ENCODE measurements at places on chromosomes 3 and 15. TPM values are rescaled to one million over a fixed set of nuclear protein-coding genes. Genes with fewer than 3 reads are reported as not detected.
A peak's percentile ranks its signal among the peaks of the same experiment; 100 is the strongest.

GRCh38 chr15:31480356-31481025, 153.9 kb downstream of the KLF13 start:
- DNase-seq = no peak

GRCh38 chr3:155233213-155233612, 60.3 kb downstream of the STRIT1 start:
- peak; percentile 70 for DNase-seq

DNA sequence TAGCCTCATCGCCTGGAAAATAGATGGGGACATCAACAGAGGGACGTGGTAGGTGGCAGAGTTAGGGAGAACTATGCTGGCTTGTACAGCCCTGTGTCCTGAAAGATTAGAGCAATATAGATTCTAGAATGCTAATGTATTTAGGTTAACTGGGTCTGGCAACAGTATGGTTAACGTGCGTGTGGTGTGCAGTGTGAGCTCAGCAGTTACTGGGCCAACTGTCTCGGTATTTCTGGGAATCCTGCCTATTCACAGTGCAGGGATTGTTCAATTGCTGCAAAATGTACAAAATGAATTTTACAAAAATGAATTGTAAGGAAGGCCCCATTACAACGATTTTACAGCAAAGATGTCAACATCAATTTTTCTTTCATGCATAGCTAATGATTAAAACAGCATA, 20.6 kb downstream of the MEIS2 start:
- DNase-seq = peak; percentile 86

PLA2G4E gene
- not detected for polyA plus RNA-seq

- DNase-seq = no peak
These were observed 31.7 kb upstream of the LINGO1 start for GRCh38 chr15:77664428-77664827.

DNA sequence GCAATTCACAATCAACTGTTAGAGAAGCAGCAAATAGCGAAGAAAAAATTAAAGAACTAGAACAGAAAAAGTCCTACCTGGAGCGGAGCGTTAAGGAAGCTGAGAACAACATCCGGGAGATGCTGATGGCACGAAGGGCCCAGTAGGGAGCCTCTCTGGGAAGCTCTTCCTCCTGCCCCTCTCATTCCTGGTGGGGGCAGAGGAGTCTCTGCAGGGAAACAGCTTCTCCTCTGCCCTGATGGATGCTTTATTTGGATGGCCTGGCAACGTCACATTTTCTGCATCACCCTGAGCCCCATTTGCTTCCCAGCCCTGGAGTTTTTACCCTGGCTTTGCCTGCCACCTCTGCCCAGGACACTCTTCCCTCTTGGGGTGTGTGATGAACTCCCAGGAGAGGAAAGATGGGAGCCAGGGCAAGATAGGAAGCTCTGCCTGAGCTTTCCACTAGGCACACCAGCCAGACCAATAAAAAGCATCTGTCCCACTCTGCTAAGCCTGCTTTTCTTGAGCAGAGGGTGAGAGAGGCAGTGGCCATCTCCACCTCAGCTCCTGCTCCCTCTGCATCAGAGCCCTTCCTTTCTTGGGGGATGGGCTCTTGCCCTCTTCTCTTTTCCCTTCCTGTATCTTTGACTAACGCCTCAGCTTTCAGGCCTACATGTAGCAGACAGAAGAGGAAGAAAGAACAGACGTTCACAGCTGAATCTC, 39.4 kb downstream of the PPARG start:
- DNase-seq = no peak

- no peak for DNase-seq
These were observed 378.7 kb downstream of the MCTP2 start for GRCh38 chr15:94610069-94610468.

DNA sequence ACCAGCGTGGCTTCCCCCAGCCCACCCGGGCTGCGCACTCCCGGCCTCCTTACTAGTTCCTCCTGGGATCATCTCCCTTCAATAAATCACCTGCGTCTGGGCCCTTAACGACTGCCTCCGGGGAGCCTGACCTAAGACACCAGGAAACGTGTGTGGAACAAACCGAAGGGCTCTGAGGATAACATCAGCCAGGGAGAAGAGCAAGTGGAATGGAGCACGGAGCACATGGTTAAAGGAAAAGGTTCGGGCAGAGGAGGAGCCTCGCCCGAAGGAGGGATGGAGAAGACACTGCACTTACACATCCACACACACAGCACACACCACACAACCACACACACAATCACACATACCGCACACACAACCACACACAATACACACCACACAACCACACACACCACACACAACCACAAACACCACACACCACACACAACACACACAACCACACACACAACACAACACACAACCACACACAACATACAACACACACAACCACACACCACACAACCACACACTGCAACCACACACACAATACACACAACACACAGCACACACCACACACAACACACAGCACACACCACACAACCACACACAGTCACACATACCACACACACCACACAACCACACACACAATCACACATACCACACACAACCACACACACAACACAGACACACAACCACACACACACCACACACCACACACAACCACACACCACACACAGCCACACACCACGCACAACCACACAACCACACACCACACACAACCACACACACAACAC, 24.7 kb downstream of the CPN2 start:
- DNase-seq = peak; percentile 55

GOLGA8S gene
- polyA plus RNA-seq = 0.03 TPM

GRCh38 chr3:175608356-175608755, 749.2 kb downstream of the NAALADL2 start:
- no peak for DNase-seq

- peak; percentile 55 for DNase-seq
These were observed 41.1 kb upstream of the SEC61A1 start for GRCh38 chr3:128011140-128011539.

GRCh38 chr3:100160521-100160920, 46.2 kb upstream of the FILIP1L start:
- no peak for DNase-seq

DNA sequence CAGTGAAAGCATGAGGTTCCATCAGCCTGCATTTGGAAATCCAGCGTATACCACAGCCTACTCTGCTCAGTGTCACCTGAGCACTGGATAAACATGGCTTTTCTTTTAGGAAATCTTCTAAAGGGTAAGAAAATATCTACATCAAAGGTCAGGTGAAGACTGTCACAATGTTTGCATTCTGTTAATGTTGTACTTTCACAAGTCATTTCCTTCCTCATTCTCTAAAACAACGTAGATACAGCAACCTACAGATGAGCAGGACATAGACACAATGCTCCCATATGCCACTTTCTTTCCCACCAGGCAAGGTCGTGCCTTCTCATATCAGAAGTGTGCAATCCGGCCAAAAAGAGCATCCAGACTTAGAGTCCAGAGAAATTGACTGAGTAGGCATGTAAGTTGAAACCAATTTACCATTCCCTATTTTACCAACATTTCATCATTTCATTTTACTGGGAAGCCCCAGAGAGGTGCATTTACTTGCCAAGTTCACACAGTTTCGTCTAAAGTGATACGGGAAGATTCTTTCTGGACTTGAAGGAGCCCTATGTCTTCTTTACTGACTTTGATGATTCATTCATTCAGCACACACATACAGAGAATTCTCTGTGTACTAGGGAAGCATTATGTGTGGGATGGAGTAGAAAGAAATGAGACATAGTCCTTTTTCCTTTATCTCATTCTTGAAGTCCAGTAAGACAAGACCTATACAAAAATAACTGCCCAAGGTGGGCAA, 30.6 kb upstream of the LPP start:
- DNase-seq = peak; percentile 22

SLC28A2 gene
- not detected for polyA plus RNA-seq

DNA sequence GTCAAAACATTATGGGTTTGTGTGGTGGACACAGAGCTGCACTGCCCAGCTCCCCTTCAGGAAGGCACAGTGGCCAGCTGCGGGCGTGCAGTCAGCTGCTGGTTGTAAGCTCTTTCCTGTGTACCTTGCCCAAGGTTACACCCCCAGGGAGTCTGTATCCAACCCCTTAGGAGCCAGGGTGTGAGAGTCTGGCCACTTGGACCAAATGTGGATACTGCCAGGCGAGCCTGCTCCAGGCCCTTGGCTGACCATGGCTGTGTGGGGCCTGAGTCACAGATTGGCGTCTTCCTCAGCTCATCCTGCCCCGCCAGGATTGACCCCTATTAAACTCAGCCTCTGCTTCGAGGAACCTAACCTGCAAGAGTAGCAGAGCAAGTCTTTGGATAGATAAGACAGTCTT, 56.9 kb downstream of the ABHD5 start:
- no peak for DNase-seq

DNA sequence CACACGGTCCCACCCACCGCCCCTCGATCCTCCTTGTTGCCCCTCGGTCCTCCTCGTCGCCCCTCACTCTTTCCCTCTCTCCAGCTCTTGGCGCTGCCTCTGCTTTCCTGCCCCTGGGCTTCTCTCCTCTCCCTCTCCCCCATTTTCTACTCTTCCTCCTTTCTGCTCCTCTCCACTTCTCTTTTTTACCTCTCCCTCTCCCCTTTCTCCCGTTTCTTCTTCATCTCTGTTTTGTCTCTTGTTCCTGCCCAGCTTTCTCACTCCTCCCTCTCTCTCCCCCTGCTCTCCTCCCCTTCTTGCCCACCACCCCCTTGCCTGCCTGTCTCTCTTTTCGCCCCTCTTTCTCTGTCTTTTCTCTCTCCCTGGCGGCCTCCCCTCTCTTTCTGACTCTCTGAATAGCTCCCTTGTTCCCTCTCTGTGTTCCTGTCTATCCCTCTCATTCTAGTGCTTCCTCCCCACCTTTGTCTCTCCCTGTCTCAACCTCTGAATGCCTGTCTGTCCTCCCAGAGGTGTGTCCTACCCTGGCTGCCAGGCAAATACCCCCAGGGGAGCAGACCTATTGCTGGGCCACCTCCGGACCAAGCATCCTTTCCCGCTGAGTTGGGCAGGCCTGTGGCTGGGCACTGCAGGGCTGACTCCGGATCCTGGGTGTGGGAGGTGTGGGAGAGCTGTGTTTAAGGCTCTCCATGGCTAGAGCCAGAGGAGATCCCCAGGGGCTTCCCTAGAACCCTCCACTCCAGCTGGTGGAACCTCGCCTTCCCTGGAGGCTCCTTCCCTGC, 41.0 kb downstream of the EPHB3 start:
- DNase-seq = no peak

HIGD2B gene
- polyA plus RNA-seq = not detected

CMTM8 gene
- polyA plus RNA-seq = 0.19 TPM

DNA sequence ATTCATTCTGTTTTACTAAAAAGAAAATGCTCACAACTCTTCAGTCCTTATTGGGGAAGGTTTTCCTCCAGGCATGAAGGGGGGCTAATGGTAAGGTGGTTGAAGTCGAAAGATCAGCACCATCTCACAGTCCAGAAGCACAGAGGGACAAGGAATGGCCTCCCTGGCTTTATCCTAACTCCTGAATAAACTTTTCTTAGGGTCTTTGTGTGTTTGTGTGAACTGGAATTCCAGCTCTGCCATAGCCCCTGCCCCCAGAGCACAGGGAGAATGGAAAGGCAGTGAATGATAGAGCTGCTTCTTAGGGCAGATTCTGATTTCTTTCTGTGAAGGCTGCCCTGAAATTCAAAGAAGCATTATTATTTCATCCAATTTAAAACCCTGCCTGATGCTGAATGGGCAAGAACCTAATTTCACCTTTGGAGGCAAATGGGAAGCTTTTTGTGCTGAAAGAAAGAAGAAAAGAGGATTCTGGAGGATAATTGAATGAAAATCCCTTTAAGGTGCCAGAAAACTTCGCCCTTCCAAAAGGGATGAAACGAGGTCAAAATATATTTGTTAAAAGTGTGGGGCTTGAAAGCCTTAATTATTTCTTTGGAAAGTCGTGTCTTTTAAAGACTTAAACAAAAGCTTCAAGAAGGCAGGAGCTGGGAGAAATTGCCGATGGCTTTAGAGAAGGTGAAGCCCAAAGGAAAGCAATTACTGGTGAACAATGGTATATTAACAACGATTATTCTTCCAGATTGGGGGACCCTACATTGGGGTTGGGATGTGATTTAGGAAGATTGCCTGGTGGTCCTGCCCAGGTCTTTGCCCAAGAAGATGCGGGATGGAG, 259.9 kb upstream of the RGMA start:
- DNase-seq = no peak

DNA sequence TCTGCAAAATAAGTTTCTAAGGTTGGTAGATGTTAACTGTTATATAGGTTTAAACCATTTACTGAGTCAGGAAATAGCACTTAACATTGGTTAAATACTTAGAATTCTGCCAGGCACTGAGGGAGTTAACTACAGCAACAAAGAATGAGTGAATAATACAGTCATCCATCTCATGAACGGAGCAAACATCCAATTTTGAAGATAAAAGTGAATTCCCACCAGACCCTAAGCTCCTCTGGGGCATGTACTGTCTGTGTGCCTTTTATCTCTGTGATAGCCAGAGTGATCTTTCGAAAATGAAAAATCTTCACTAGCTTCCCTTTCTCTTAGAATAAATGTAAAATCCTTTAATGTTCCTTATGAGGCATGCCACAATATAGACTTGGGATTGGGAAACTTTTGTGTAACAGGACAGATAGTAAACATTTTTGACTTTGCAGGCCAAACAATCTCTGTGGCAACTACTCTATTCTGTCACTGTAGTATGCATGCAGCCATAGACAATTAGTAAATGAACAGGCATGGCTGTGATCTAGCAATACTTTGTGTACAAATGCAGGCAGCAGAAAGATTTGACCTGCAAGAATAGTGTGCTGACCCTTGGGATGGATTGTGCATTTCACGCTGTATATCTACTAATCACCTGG, 294.5 kb upstream of the LMCD1 start:
- DNase-seq = peak; percentile 5

CCR9 gene
- not detected for polyA plus RNA-seq

DNA sequence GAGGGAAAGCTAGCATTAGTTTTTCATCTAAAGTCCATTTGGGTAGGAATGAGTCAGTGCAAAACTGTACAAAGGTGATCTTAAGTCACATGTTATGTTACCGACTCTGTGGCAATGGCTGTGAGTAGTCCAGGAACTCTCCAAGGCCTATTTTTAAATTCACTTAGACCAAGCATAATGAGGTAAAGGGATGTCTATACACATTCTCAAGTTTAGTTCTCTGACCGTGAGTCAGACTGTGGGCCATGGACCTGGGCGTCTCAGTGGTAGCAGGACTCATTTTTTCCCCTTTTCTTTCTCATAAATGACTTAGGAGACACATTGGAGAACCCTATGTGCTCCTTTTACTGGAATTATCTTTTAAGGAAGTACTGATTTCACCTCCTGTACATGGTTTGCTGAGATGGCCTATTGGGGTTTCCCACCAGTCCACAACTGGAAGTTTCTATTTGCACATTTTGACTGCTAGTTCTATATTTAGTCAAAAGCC, 488.7 kb upstream of the TPRG1 start:
- DNase-seq = peak; percentile 96

MORC1 gene
- not detected for polyA plus RNA-seq

ZNF620 gene
- 0.51 TPM for polyA plus RNA-seq

MEX3B gene
- polyA plus RNA-seq = 2.6 TPM

PTPRG gene
- 31.7 TPM for polyA plus RNA-seq

ARHGEF26 gene
- polyA plus RNA-seq = 2.5 TPM

MOBP gene
- polyA plus RNA-seq = not detected

STXBP5L gene
- polyA plus RNA-seq = not detected

DNA sequence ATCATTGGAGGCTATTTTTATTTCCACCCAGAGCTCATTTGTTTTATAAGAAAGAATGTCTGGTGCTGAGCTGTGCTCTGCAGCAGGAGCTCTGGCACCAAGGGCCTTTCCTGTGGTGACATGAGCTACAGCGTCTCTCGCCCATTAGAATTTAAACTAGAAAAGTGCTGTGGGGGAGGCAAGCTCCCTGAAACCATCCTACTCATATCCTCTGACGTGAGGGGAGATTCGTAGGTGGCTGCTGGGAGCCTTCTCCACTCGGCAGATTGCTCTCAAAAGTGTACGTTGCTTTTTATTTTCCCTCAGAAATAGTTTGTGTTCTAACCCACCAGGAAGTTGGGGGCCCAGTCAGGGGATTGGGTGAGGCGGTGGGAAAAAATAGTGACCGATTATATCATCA, 76.3 kb upstream of the ARHGEF3 start:
- peak; percentile 39 for DNase-seq

CCDC9B gene
- polyA plus RNA-seq = 2.0 TPM

Measured in fibroblast of lung (primary cell).